ENCODE measurements at places on chromosomes 2 and 18.

- peaks cover 32% of the 10 kb centered on the region for H3K27me3 ChIP-seq
- H3K27ac ChIP-seq = no peak overlapping the region
- DNase-seq = no peak
- peaks cover 2% of the 10 kb centered on the region for H3K4me1 ChIP-seq
- no peaks in the 10 kb centered on the region for H3K36me3 ChIP-seq
These were observed 3.0 kb downstream of the PIEZO2 start for GRCh38 chr18:11146238-11146946.

GRCh38 chr2:4908461-4908860 lies 783.7 kb upstream of the SOX11 start:
- H3K4me3 ChIP-seq = no peak overlapping the region
- H3K4me1 ChIP-seq = no peaks in the 10 kb centered on the region
- H3K27me3 ChIP-seq = no peaks in the 10 kb centered on the region
- no peak overlapping the region for H3K27ac ChIP-seq
- H3K36me3 ChIP-seq = no peaks in the 10 kb centered on the region
- DNase-seq = no peak

- no peaks in the 10 kb centered on the region for H3K4me1 ChIP-seq
- H3K36me3 ChIP-seq = no peaks in the 10 kb centered on the region
- peak overlapping the region; percentile 74 for H3K4me3 ChIP-seq
- no peak overlapping the region for H3K27ac ChIP-seq
These were observed 215.6 kb upstream of the MAP2 start for GRCh38 chr2:209208211-209208610.

GRCh38 chr2:231111987-231112386 lies 12.9 kb downstream of the HTR2B start:
- H3K27me3 ChIP-seq = no peaks in the 10 kb centered on the region
- peaks cover 6% of the 10 kb centered on the region for H3K4me1 ChIP-seq
- no peak for DNase-seq
- H3K36me3 ChIP-seq = peaks cover 38% of the 10 kb centered on the region
- no peak overlapping the region for H3K27ac ChIP-seq

DNA sequence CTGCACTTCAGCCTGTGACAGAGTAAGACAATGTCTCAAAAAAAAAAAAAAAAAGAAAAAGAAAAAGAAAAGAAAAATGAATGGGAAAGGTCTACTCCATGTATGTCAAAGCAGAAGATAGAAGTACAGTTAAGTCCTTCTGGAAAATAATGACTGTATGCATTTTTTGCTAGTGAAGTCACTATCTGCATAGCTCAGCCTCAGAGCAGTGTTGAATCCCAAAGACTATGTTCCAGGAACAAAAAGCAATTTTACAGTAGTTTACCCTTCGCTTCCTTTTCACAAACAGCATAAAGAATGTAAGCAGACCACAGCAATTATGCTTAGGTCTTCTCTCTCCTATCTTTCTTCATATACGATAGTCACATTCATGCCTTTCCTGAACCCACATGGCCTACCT lies 497.4 kb downstream of the CMPK2 start:
- no peaks in the 10 kb centered on the region for H3K27me3 ChIP-seq
- H3K36me3 ChIP-seq = no peaks in the 10 kb centered on the region
- no peaks in the 10 kb centered on the region for H3K4me1 ChIP-seq

DNA sequence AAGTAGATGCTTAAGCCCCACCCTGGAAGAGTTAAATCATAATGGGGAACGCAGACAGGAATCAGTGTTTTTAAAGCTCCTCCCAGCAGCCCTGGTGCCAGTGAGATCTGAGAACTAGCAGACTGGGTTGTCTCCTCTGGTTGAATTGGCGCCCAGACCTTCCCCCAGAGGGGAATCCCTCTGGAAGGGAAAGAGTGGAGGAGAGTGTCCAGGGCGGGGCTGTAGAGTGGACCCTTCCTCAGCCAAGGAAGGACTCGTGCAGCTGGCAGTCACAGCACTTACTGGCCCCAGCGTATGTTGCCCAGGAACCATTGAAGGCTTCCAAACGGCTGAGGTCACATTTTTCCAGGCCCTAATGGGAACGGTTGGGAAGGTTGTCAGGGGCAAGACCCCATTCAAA lies 62.5 kb downstream of the TGOLN2 start:
- no peaks in the 10 kb centered on the region for H3K36me3 ChIP-seq
- no peak for DNase-seq
- no peak overlapping the region for H3K4me3 ChIP-seq
- peaks cover 25% of the 10 kb centered on the region for H3K27me3 ChIP-seq
- no peak overlapping the region for H3K27ac ChIP-seq
- peaks cover 2% of the 10 kb centered on the region for H3K4me1 ChIP-seq

DNA sequence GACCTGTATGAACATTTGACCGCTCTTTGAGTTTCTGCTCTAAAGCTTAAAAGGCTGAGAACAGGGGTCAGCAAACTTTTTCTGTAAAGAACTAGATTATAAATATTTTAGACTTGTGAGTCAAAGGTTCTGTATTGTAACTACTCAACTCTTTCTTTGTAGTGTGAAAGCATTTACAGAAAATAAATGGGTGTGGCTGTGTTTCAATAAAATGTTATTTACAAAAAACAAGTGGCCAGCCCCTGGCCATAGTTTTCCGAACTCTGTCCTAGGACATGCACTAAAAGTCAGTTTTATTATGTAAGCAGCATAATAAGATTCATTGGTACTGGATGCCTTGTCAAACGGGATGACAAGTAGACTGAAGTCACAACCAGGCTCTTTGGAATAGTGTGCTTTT lies 434.9 kb downstream of the ZEB2 start:
- no peak overlapping the region for H3K27ac ChIP-seq
- DNase-seq = no peak
- peaks cover 10% of the 10 kb centered on the region for H3K4me1 ChIP-seq
- H3K27me3 ChIP-seq = no peaks in the 10 kb centered on the region

DNA sequence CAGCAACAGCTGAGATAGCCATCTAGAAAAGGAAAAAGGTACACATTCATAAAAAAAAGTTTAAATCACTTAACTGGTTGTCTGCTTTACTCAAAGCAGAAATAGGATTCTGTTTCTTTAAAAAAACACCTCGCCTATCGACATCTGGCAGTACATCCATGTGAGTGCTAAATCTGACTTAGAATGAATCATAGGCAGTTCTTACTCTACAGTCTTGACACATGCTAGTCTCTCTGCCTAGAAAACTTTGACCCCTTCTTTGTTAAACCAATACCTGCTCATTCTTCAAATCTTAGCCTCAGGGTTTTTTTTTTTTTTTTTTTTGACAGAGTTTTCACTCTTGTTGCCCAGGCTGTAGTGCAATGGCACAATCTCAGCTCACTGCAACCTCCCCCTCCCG lies 37.1 kb upstream of the GPR75 start:
- no peaks in the 10 kb centered on the region for H3K4me1 ChIP-seq
- DNase-seq = no peak
- H3K36me3 ChIP-seq = peaks cover 52% of the 10 kb centered on the region
- no peak overlapping the region for H3K27ac ChIP-seq
- no peaks in the 10 kb centered on the region for H3K27me3 ChIP-seq

DNA sequence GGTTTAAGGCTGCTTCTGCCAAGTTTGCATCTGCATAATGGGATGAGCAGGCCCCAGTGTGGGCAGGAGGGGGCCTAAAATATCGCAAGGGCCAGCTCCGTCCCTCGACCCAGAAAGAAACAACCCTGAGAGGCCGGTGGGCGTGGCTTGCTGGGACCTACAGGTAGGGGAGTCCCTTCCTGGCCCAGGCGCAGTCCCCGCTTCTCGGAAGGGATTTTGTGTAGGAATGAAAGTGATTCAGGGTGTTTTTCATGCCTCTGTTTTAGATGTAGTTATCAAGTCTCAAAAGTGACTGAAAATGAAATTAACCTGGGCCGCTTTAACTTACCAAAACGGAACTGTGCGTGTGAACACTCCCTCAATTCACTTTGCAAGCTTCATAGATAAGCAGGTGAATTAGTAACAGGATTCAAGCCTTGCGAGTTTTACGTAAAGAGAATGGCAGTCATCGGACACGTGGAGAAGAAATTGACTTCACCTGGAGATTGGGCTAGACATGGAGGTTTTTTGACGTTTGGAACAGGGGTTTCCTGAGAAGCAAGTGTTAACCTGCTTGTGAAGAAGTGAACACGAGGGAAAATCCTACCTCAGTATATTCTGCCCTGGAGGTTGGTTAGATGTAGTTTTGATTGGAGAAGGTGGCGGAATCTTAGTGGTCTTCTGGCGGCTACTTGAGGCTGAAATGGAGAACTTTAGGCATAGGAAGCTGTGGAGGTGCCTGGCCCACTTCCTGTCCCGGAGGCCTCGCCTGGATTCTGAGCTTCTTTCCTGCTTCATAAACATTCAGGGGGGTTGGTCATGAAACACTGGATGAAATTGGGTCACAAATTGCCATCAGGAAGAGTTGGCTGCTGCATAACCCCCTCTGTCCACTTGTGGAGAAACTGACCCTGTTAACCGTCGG lies 1.7 kb downstream of the NCK2 start:
- peak; percentile 95 for DNase-seq
- H3K27me3 ChIP-seq = no peaks in the 10 kb centered on the region
- peaks cover 51% of the 10 kb centered on the region for H3K36me3 ChIP-seq
- peak overlapping the region; percentile 94 for H3K4me3 ChIP-seq

DNA sequence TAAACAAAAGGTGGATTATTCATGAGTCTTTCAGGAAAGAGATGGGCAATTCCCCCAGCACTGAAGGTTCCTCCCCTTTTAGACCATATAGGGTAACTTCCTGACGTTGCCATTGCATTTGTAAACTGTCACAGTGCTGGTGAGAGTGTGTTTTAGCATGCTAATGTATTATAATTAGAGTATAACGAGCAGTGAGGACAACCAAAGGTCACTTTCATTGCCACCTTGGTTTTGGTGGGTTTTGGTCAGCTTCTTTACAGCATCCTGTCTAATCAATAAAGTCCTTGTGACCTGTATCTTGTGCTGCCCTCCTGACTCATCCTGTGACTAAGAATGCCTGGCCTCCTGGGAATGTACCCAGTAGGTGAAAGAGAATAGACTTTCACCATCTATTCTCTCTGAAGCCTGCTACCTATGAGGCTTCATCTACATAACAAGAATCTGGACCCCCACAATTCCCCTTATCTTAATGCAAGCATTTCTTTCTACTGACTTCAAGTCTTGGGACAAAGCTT lies 148.7 kb downstream of the CABLES1 start:
- H3K4me3 ChIP-seq = no peak overlapping the region
- no peak for DNase-seq
- H3K27me3 ChIP-seq = no peaks in the 10 kb centered on the region
- no peaks in the 10 kb centered on the region for H3K36me3 ChIP-seq
- peaks cover 20% of the 10 kb centered on the region for H3K4me1 ChIP-seq

GRCh38 chr18:2612996-2613395 lies 41.6 kb downstream of the NDC80 start:
- no peak overlapping the region for H3K4me3 ChIP-seq
- H3K27ac ChIP-seq = no peak overlapping the region
- peaks cover 18% of the 10 kb centered on the region for H3K4me1 ChIP-seq
- no peaks in the 10 kb centered on the region for H3K27me3 ChIP-seq
- no peak for DNase-seq

GRCh38 chr18:54263904-54264336 lies 5.4 kb upstream of the POLI start:
- H3K4me1 ChIP-seq = peaks cover 48% of the 10 kb centered on the region
- H3K27ac ChIP-seq = peak overlapping the region; percentile 86

GRCh38 chr18:42047721-42048120 lies 92.7 kb downstream of the PIK3C3 start:
- H3K27me3 ChIP-seq = no peaks in the 10 kb centered on the region
- H3K36me3 ChIP-seq = peaks cover 33% of the 10 kb centered on the region
- peaks cover 8% of the 10 kb centered on the region for H3K4me1 ChIP-seq
- no peak for DNase-seq

DNA sequence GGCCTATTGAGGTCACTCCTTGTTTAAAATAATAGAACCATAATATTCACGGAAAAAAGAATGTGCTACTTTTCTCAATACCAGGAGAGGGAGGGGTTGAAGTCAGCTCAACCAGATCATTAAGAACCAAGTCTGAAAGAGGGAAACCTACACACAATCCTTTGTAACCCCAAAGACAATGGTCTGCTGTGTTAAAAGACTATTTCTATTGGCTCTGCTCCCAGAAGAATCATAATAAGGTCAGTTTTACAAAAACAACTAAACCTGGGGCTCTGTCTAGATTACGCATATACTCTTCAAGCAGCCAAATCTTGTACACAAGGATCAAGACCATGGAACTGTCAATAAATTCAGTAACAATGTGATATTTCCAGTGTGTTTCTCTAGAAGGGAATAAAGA lies 177.2 kb upstream of the CRIM1 start:
- no peaks in the 10 kb centered on the region for H3K4me1 ChIP-seq
- H3K36me3 ChIP-seq = no peaks in the 10 kb centered on the region
- H3K27ac ChIP-seq = no peak overlapping the region
- no peak for DNase-seq

DNA sequence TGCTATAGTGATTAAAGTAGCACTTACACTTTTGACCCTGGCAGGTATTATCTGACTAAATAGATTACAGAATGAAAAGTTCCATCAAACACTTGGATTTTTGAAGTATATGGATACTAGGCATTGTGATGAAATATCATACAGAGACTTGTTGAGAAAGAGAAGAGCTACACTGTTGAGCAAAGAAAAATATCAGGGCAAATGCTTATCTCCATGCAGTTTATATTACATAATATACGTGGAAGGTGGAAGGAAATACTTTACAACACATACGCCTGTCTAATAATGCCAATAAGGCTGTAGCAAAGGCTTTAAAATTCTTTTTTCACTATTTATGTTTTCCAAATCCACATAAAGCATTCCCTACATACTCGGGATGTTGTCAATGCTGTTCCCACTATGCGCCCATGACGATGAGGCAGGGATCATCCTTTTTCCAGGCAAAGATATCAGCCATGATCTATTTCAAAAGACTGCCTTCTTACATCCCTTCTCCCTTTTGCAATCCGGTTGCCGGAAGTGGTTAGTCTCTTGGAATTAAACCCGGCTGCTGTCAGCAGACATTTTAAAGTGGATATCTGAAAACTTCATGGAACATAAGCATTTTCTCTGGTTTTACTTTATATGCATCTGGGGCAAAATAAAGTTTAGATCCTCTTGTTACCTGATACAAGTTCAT lies 92.6 kb upstream of the ITGA4 start:
- no peak overlapping the region for H3K27ac ChIP-seq
- no peaks in the 10 kb centered on the region for H3K4me1 ChIP-seq
- no peak overlapping the region for H3K4me3 ChIP-seq
- H3K27me3 ChIP-seq = no peaks in the 10 kb centered on the region
- H3K36me3 ChIP-seq = peaks cover 3% of the 10 kb centered on the region

GRCh38 chr18:9516437-9517064 lies 41.2 kb downstream of the RALBP1 start:
- H3K4me1 ChIP-seq = peaks cover 2% of the 10 kb centered on the region
- no peaks in the 10 kb centered on the region for H3K27me3 ChIP-seq
- H3K4me3 ChIP-seq = no peak overlapping the region
- peaks cover 13% of the 10 kb centered on the region for H3K36me3 ChIP-seq
- peak; percentile 73 for DNase-seq

- no peak overlapping the region for H3K27ac ChIP-seq
- H3K27me3 ChIP-seq = peaks cover 33% of the 10 kb centered on the region
These were observed 534 bp upstream of the SOCS6 start for GRCh38 chr18:70288171-70288850.

DNA sequence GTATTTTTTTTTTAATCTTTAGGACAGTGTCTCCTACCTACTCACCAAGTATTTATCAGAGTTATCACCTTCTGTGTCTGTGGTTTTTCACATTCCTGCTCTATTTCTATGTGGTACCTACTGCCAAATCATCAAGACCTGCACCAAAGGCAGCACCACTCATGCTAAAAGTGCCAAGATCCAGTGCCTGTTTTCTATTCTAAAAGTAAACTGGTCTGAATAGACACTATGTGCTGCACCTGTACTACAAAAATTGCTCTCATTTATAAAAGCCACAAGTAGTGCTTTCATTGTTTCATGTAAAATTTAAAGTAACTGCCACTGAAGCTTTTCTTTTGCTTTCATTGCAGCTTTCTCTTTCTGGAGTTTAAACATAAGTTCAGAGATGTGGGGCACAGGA lies 103.9 kb upstream of the GULP1 start:
- no peaks in the 10 kb centered on the region for H3K27me3 ChIP-seq
- H3K36me3 ChIP-seq = no peaks in the 10 kb centered on the region
- no peak overlapping the region for H3K27ac ChIP-seq
- no peaks in the 10 kb centered on the region for H3K4me1 ChIP-seq
- H3K4me3 ChIP-seq = no peak overlapping the region
- DNase-seq = no peak
